ENCODE measurements at places on chromosomes 12 and 14. TPM values are rescaled to one million over a fixed set of nuclear protein-coding genes. Genes with fewer than 3 reads are reported as not detected.

Gene SDS
- total RNA-seq, result 0.80 TPM

Gene DIO2
- total RNA-seq, result 2.3 TPM

DNA sequence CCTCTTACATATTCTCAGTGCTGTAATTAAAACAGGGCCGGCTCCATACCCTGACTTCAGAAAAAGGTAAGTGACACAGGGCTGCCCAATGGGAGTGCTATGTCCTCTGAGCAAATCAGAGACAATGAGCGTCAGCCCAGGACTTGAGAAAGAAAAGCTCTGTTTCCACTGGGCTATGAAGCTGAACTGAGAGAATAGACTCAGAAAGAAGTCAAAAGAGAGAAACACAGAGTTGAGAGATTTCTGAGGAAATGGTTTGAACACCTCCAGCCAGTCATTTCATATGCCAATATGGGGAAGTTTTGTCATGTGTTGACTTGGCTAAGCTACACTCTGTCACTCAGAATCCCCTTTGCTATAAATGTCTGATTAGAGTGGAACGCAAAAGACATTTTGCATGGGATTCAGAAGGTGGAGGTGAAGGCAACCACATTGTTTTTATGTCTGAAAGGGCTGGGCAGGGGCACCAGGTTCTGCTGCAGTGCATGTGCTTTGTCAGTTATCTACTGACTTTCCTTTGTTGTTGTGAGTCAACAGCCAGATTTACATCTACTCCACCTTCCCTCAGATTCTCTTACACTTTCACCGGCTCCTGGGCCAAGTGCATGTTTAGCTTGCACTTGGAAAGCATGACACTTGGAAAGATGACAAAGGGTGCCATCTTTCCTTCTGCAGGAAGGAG lies 313.3 kb downstream of the DUSP6 start:
- H3K27me3 ChIP-seq, result no peaks in the 10 kb centered on the region
- no peak overlapping the region for H3K27ac ChIP-seq
- no peak overlapping the region for H3K4me3 ChIP-seq
- no peaks in the 10 kb centered on the region for H3K4me1 ChIP-seq
- H3K36me3 ChIP-seq, result no peaks in the 10 kb centered on the region

DNA sequence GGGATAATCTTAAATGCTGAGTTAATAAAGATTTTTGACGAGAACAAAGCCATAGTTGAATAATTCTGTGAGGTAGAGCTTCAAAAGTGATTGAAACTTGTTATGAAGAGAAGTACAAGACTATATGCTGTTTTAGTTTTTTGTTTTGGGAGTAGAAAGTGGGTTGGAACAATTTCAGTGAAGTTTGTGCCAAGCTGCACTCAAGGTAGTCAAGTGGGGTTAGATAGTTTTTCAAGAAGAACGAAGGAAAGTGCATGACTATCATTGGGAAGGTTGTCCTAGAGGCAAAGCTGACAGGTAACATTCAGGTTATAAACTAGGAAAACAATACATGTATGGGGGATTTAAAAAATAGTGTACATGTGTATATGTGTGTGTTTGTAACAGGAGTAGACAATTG lies 16.2 kb downstream of the FUT8 start:
- no peak overlapping the region for H3K4me3 ChIP-seq
- no peaks in the 10 kb centered on the region for H3K27me3 ChIP-seq
- H3K4me1 ChIP-seq, result peaks cover 3% of the 10 kb centered on the region
